A673 (cell line): ENCODE measurements at places on chromosomes 16 and 17. TPM values are rescaled to one million over a fixed set of nuclear protein-coding genes. Genes with fewer than 3 reads are reported as not detected.

GRCh38 chr17:71725811-71726210, 395.0 kb upstream of the SOX9 start:
- H3K36me3 ChIP-seq = no peaks in the 10 kb centered on the region
- no peak overlapping the region for H3K27ac ChIP-seq
- peaks cover 5% of the 10 kb centered on the region for H3K4me1 ChIP-seq
- no peak overlapping the region for H3K4me3 ChIP-seq
- no peaks in the 10 kb centered on the region for H3K27me3 ChIP-seq

- no peaks in the 10 kb centered on the region for H3K27me3 ChIP-seq
- no peak for DNase-seq
- H3K36me3 ChIP-seq = no peaks in the 10 kb centered on the region
- no peak overlapping the region for H3K27ac ChIP-seq
These were observed 30.7 kb upstream of the MYO18A start for GRCh38 chr17:29210879-29211278.

- no peaks in the 10 kb centered on the region for H3K36me3 ChIP-seq
- H3K27ac ChIP-seq = no peak overlapping the region
- H3K4me3 ChIP-seq = no peak overlapping the region
- DNase-seq = peak; percentile 50
- H3K4me1 ChIP-seq = peaks cover 46% of the 10 kb centered on the region
These were observed 33.2 kb downstream of the ACTG1 start for GRCh38 chr17:81479175-81480071.

DNA sequence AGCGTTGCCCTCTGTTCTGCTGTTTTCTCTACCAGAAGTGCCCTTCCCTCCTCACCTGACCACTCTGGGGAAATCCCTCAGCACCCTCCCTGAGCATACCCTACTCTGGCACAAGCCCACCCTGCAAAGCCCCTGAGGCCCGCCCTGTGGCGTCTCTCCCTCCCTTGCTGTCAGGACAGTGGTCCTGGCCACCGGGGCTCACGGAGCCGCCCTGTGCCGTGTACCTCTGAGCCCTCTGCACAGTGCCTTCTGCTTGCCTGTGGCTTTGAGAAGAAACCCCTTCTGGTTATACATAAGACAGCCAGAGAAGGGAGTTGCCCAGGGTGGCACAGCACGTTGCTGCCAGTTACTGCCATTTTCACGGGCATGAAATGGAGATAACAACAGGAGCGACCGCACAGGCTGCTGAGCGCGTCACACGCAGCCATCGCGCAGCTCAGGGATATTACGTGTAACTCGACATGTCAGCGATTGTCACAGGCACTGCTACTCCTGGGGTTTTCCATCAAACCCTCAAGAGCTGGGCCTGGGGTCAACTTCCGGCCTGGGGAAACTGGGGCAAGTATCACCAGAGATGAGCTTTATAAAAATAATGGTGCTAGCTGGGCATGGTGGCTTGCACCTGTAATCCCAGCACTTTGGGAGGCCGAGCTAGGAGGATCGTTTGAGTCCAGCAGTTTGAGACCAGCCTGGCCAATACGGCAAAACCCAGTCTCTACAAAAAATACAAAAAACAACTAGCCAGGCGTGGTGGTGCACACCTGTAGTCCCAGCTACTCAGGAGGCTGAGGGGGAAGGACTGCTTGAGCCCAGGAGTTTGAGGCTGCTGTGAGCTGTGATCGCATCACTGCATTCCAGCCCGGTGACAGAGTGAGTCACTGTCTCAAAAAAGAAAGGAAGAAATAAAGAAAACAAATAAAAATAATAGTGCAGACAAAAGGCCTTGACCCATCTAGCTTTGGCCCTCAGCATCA, 14.8 kb downstream of the SCGB1C2 start:
- no peak overlapping the region for H3K27ac ChIP-seq
- H3K36me3 ChIP-seq = no peaks in the 10 kb centered on the region
- no peaks in the 10 kb centered on the region for H3K4me1 ChIP-seq
- H3K27me3 ChIP-seq = no peaks in the 10 kb centered on the region

GRCh38 chr16:76748461-76749348, 442.3 kb upstream of the MON1B start:
- no peaks in the 10 kb centered on the region for H3K27me3 ChIP-seq
- H3K36me3 ChIP-seq = no peaks in the 10 kb centered on the region
- no peak overlapping the region for H3K27ac ChIP-seq
- no peaks in the 10 kb centered on the region for H3K4me1 ChIP-seq

GRCh38 chr17:5816491-5817070, 232.3 kb upstream of the NLRP1 start:
- no peaks in the 10 kb centered on the region for H3K4me1 ChIP-seq
- DNase-seq = peak; percentile 11
- peaks cover 40% of the 10 kb centered on the region for H3K27me3 ChIP-seq
- H3K36me3 ChIP-seq = no peaks in the 10 kb centered on the region
- no peak overlapping the region for H3K4me3 ChIP-seq

DNA sequence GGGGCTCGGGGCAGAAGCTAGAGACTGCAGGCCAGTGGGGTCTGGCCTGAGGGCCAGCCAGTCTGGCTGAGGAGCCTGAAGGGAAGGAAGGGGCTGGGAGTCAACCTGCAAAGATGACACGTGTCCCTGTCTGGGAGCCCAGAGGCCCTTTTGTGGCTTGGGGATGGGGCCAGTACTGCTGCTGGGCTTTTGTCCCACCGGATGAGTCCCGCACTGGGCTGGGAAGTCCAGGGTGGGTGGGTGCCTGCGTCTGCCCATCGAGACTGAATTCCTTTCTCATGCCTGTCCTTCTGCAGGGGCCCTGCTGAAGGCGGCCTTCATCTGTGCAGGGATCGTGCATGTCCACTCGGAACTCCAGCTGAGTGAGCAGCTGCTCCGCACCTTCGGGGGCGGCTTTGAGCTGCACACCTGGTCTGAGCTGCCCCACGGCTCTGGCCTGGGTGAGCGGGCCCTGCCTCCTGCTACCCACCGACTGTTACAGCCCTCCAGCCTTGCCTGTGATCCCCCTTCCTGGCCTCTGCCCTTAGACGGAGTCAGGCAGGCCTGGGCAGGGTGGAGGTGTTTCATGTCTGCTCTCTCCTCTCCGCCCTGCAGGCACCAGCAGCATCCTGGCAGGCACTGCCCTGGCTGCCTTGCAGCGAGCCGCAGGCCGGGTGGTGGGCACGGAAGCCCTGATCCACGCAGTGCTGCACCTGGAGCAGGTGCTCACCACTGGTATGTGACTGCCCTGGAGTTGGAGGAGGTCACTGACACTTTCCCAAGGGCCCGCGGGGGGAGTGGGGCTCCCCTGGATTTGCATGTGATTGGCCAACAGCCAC, 20.9 kb downstream of the FCSK start:
- H3K36me3 ChIP-seq = peaks cover 4% of the 10 kb centered on the region
- no peak overlapping the region for H3K27ac ChIP-seq
- DNase-seq = no peak

DNA sequence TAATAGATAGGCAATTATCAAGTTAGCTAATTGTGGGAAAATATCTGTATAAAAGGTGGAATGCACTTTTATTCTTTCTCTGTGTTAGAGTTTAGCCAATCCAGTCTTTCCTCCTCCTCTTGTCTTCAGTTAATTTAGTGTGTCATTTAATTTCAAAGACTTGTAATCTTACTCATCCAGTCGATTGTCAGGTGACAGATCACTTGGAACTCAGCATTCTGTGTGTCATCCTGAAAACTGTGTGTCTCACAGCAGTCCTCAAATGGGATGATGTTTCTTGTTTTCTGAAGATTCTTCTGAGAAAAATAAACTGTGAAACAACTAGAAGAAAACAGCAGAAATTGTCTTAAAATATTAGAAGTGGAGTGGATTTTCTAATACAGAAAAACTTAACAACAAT, 290 bp upstream of the KRTAP4-1 start:
- DNase-seq = no peak
- H3K27ac ChIP-seq = no peak overlapping the region
- H3K36me3 ChIP-seq = no peaks in the 10 kb centered on the region
- no peaks in the 10 kb centered on the region for H3K4me1 ChIP-seq
- H3K4me3 ChIP-seq = no peak overlapping the region

DNA sequence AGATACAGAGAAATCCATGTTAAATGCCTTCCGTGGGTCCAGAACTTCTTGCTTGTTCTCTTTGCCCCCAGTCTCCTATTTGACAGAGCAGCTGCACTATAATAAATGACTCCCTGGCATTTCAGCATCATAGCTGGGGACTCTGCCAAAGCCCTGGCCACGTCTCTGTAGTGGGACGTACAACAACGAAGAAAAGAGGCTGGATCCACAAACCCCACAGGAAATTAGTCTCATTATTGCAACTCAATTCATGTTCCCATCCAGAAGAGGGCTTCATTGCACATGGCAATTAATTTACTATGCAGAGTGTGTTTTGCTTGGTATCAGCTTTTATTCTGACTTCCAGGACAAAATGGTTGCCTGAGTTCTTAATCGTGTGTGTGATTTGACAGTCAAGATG, 121.3 kb downstream of the CDH13 start:
- H3K4me1 ChIP-seq = no peaks in the 10 kb centered on the region
- no peak overlapping the region for H3K4me3 ChIP-seq
- DNase-seq = peak; percentile 39
- H3K27me3 ChIP-seq = peaks cover 45% of the 10 kb centered on the region

GRCh38 chr17:40095351-40095943, 4.9 kb downstream of the NR1D1 start:
- no peaks in the 10 kb centered on the region for H3K27me3 ChIP-seq
- DNase-seq = no peak
- H3K4me1 ChIP-seq = peaks cover 17% of the 10 kb centered on the region
- H3K36me3 ChIP-seq = no peaks in the 10 kb centered on the region
- H3K27ac ChIP-seq = no peak overlapping the region
- H3K4me3 ChIP-seq = no peak overlapping the region

DNA sequence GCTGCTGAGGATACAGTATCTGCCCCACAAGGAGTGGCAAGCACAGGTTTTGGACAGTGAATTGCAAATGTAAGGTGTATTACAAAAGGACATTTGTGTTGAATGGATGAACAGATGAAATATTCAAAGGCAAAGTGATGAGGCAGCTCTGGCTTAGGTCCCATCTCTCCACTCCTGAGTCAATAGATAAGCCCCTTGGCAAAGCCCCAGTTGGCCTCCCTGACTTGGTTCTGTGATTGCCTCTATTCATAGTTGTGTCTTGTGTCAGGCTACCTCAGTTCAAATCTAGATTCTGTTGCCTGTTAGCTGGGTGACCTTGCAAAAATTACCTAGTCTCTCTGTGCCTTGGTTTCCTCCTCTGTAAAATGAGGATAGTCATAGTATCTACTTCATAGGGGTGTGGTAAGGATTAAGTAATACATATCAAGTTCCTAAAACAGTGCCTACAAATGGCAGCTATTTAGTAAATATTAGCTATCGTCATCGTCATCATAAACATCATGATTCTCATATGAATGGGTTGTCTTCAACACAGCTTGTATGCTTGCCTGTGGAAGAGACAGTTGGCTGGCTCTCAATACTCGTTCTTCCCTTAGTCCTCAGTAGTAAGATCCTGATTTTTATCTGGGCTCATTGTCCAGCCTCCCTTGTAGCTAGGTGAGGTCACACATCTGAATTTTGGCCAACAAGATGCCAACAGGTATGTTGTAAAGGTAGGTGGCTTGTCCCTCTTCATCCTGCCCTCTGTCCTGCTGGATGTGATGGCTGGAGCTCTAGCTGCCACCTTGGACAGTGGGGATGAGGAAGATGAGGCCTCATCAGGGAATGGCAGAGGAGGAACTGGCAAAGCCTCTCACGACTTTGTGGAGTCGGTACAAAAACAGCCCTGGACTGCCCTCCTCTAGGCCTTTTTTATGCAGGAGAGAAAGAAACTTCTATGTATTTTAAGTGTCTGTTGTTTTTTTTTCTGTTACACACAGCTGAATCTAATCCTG, 2.1 kb upstream of the MFAP4 start:
- no peaks in the 10 kb centered on the region for H3K27me3 ChIP-seq
- no peak for DNase-seq
- peak overlapping the region; percentile 93 for H3K27ac ChIP-seq
- peaks cover 57% of the 10 kb centered on the region for H3K4me1 ChIP-seq
- no peak overlapping the region for H3K4me3 ChIP-seq

DNA sequence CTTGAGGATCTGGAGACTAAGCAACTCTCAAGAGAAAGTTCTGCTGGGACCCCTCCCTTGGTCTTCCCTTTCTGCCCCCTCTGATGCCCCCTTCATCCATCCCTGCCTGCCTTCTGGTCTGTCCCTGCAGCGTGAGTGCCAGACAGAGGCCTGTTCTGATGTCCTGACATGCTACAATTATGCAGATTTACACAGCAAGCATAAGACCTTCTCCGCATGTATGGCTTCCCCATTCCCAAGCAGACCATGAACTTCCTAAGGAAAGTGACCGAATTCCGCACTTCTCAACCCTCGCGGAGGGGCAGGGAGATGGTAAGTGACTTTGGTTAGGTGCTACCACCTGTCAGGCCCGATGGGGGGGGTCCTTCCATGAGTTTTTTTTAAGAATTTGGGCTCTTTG, 150.1 kb upstream of the SDK2 start:
- H3K27me3 ChIP-seq = no peaks in the 10 kb centered on the region
- DNase-seq = no peak
- no peaks in the 10 kb centered on the region for H3K4me1 ChIP-seq
- no peaks in the 10 kb centered on the region for H3K36me3 ChIP-seq

- DNase-seq = no peak
- H3K4me1 ChIP-seq = peaks cover 54% of the 10 kb centered on the region
- H3K4me3 ChIP-seq = peak overlapping the region; percentile 58
- no peaks in the 10 kb centered on the region for H3K27me3 ChIP-seq
These were observed 1.0 kb downstream of the PRRT2 start for GRCh38 chr16:29812754-29813643.

DNA sequence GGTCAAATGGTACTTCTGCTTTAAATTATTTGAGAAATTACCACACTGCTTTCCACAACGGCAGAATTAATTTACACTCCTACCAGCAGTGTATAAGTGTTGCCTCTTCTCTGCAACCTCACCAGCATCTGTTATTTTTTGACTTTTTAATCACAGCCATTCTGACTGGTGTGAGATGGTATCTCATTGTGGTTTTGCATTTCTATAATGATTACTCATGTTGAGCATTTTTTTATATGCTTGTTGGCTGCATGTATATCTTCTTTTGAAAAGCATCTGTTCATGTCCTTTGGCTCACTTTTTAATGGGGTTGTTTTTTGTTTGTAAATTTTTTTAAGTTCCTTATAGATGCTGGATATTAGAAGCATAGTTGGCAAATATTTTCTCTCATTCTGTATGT, 446.7 kb downstream of the PMP22 start:
- no peaks in the 10 kb centered on the region for H3K36me3 ChIP-seq
- H3K27me3 ChIP-seq = no peaks in the 10 kb centered on the region
- DNase-seq = no peak
- no peak overlapping the region for H3K27ac ChIP-seq
- no peaks in the 10 kb centered on the region for H3K4me1 ChIP-seq

The PRKCB gene
- 158 and 171 TPM in 2 replicates for total RNA-seq

The SDR42E1 gene
- not detected in 2 replicates for total RNA-seq

The KRT13 gene
- total RNA-seq = not detected in 2 replicates

The CD300H gene
- total RNA-seq = not detected in 2 replicates

The ALDH3A1 gene
- total RNA-seq = 0.20 TPM in 1 of 2 replicates, not detected in the other

The TP53TG3D gene
- not detected in 2 replicates for total RNA-seq

The EXOC3L1 gene
- 0.32 and 0.42 TPM in 2 replicates for total RNA-seq

The CCL5 gene
- not detected in 2 replicates for total RNA-seq

The SOX8 gene
- total RNA-seq = 1.4 and 2.0 TPM in 2 replicates
